ENCODE measurements at places on chromosomes 1 and 21.

GRCh38 chr1:53860967-53861411 is 22.9 kb upstream of the NDC1 start:
- peak; percentile 28 for DNase-seq

- no peak for DNase-seq
These were observed 2.4 kb upstream of the PROX1 start for GRCh38 chr1:213985209-213986019.

DNA sequence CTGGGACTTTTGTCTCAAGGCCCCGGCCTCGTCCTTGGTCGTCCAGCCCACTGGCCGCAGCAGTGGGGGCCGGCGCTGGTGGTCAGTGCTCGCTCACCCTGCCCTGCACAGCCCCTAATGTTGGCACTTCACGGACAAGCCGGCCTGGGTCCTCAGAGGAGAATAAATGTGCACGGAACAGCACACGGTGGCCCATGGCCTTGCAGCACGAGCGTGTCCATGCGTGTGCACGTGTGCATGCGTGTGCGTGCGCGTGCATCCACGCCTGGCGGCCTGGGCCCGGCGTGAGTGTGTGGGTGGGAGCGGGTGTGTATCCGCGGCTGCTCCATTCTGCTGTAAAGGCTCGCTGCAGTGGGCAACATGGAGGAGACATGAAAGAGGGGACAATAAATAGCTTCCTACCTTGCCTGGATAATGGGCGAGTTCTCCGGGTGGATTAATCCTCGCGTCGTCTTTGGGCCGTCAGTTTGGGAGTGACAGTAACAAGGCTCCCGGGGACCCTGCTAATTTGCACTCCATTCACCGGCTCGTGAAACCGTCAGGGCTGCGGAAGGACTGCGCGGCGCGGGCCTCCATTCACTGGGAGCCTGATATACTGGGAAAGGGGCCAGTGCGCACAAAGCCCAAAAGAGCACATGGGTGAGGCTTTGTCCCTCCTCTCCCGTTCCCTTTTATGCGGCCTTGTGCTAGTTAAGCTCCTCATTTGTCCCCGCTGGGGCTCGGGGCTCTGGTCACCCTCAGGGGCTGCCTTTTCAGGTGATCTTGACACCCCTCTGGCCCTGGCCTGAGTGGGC is 142.8 kb downstream of the PRDM16 start:
- DNase-seq = peak; percentile 58

- DNase-seq = peak; percentile 5
These were observed 33.7 kb downstream of the FBXO42 start for GRCh38 chr1:16318555-16318954.

- no peak for DNase-seq
These were observed 813 bp upstream of the SFT2D2 start for GRCh38 chr1:168224991-168225390.

GRCh38 chr1:160377585-160378206 is 10.8 kb downstream of the NHLH1 start:
- no peak for DNase-seq

GRCh38 chr1:29200906-29201594 is 19.4 kb upstream of the SRSF4 start:
- DNase-seq = no peak

GRCh38 chr1:185477638-185478580 is 160.9 kb upstream of the IVNS1ABP start:
- DNase-seq = no peak

- no peak for DNase-seq
These were observed 597.2 kb upstream of the ZP4 start for GRCh38 chr1:238487931-238488330.

DNA sequence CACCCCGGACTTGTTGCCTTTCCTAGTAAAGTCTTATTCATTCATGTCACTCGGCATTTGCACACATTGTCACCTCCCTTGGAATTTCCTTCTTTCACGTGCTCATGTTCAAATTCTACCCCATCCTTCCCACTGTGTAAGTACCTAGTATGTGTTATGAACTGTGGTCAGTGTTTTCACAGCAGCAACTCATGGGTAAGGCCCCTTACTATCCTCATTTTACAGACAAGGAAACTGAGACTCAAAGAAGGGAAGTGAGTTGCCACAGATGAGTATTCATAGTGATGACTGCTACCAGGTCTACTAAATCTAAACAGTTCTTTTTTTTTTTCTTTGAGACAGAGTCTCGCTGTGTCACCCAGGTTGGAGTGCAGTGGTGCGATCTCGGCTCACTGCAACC is 10.5 kb downstream of the CITED4 start:
- no peak for DNase-seq

- no peak for DNase-seq
These were observed 207.2 kb downstream of the PTGER3 start for GRCh38 chr1:70840260-70840953.

GRCh38 chr1:205604059-205604458 is 27.8 kb downstream of the ELK4 start:
- DNase-seq = no peak

GRCh38 chr1:39178541-39179431 is 25.7 kb upstream of the MACF1 start:
- DNase-seq = no peak

DNA sequence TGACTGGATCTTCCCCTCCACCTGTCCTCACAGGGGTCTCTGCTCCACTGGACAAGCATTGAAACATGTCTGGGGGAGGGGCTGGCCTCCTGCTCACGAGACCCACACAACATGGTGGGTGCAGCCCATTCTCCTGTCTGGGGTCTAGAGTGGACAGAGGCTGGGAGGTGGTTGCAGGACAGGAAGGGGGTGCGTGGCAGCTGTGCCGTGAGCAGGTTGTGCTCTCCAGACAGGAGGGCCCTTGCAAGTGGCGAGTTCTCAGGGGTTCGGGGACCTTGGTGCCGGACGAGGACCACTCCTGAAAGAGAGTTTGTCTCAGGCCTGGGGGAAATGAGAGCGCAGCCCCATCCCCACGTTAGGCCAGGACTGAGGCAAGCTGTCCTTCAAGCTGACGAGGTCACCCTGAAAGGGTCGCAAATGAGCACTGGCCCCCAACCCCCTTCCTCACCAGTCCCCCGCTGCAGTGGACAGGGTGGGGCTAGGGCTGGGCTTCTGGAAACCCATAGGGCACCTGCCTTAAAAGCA is 21.2 kb upstream of the TTC34 start:
- DNase-seq = no peak

GRCh38 chr1:61487801-61488200 is 237.1 kb downstream of the TM2D1 start:
- DNase-seq = no peak

- DNase-seq = peak; percentile 29
These were observed 352.4 kb downstream of the USP25 start for GRCh38 chr21:16082038-16082816.

DNA sequence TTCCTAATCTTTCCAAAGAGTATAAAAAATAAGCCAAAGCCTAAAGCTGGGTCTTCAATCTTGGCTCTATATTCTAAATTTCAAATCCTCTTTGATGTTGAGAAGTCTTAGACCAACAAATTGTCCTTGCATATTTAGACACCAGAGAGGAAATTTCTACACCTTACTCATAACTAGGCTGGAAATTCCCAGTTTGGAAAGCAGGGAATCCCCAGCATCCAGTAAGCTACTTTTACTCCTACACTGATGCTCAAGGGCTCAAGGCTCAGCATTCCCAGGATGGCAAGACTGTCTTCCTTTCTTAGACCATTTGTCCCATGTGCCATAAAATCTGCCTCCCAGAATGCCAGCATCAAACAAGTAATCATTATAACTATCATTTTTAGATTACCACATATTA is 28.3 kb downstream of the PRDX6 start:
- no peak for DNase-seq

- DNase-seq = no peak
These were observed 557.2 kb downstream of the MATN1 start for GRCh38 chr1:30166174-30166573.

- DNase-seq = no peak
These were observed 124.8 kb downstream of the PRDM16 start for GRCh38 chr1:3193811-3194210.

GRCh38 chr1:43806183-43806582 is 98.8 kb downstream of the ST3GAL3 start:
- DNase-seq = no peak

- no peak for DNase-seq
These were observed 69.8 kb downstream of the KCNT2 start for GRCh38 chr1:196538473-196538872.

DNA sequence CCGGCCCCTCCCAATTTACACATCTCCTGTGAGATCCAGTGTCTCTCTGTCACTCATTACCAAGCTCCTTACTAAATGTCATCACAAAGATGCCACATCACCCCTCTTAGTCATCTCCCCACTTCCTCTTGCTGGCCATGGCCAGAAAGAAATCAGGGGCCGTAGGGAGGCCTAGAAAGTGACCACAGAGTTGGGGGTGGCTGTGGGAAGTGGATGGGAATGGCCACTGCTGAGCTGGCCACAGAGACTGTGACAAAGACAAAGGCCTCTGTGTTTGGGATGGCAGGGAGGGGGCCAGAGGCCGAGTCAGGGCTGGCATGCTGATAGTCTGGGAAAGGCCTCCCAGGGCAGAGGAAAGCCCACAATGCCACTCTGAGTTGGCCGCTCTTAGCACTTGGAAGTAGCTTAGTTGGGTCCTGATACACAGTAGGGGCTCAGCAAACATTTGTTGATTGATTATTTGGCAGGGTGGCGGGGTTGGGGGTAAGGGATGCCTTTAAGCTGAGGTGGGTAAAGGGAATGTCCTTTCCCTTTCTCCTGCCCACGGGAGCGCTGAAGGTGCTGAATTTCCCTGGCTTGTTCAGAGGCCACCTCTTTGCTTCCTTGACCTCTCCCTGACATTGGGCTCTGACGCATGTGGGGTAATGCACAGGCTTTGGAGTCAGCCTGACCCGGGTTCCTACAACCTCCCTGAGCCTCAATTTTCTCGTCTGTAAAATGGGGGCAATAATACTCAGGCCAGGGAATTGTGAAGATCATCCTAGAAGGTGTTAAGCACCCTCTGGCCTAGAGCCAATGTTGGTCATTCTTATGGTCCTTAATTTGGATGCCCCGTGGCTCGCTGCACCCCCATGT is 13.2 kb downstream of the NAV1 start:
- peak; percentile 95 for DNase-seq

GRCh38 chr1:208111646-208112190 is 132.5 kb downstream of the PLXNA2 start:
- no peak for DNase-seq

DNA sequence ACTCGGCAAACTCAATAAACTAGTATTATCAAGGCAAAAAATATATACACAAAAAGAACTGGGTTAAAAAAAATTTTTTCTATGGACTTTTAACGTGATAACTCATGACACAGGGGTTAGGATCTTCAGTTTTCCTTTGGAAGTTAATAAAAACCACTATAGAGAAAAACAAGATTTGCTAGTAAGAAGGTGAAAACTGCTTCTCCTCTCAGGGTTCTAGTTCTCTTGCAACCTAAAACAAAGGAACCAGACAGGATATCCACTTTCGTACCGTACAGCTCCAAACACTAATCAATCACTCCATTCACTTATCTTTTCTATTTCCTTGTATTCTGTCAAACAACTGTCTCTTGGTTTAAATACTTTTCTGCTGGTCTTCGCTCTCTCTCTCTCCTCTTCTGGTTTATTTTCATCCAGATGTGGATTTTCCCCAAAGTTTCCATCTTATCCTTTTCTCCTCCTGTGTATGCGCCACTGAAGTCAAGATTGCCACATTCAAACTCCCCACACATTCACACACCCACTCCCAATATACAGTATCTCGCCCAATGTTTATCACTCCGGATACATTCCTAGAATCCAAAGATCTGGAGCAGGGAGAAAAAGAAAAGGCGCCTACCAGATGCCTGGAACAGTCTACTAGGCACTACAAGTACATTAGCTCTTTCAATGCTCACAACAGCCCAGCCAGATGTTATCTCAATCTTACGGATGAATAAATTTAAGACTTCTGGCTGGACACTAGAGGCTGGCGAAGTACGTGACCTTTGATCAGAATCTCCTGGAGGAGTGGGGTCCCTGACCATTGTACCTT is 775 bp upstream of the PRPF38B start:
- no peak for DNase-seq

DNA sequence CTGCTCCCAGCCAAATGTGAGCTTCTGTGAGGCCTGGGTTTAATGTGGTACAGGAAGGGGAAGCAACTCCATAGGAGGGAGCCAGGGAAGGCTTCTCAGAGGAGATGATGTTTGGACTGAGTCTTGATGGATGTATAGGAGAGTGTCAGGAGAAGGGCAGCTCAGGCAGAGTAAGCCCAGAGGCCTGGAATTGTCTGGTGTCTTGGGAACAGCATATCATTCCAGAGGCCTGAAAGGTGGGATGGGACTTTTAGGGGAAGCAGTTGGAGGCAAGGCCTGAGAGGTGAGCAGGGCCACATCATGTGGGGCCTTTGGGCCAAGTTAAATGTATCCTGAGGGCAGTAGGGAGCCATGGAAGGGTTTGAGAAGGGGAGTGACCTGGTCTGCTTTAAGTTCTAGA is 148.6 kb upstream of the WNT4 start:
- DNase-seq = no peak

DNA sequence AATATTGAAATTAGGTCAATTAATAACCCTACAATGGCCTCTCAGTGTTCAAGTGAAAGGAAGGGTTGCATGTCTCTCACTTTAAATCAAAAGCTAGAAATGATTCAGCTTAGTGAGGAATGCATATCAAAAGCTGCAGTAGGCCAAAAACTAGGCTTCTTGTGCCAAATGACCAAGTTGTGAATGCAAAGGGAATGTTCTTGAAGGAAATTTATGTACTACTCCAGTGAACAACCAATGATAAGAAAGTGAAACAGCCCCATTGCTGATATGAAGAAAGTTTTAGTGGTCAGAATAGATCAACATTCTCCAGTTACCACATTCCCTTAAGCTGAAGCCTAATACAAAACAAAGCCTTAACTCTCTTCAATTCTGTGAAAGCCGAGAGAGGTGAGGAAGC is 10.0 kb downstream of the MAEL start:
- DNase-seq = no peak

- no peak for DNase-seq
These were observed 90.6 kb upstream of the CACNA1E start for GRCh38 chr1:181392613-181393220.

DNA sequence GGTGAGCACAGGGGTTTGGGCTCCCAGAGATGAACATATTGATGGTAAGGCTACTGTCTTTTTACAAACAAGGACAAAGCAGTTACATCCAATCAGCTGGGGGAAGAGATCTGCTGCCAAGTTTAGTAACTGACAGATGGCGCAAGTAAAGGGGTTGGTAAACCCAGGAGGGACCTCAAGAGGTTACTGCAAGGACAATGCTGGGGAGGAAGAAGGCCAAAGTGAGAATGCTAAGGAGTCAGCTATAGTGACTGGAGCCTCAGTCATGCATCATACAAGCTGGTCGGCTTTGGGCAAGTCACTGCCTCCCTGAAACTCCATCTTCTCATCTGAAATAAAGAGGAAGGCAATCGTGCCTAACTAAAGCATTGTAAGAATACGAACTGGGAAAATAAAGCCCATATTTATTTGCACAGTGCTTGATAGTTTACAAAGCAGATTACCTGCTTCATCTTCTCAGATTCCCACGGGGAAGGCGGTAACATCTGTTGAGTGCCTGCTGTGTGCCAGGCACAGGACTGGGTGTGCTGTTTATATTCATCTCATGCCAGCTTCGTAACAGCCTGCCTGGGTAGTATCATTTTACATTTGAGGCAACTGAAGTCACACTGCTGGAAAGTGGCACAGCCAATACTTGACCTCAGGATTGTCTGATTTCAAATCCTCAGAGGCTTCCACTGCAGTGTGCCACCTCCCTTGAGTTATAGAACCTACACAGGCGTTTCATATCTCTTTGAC is 114.8 kb downstream of the BEND5 start:
- DNase-seq = no peak

- no peak for DNase-seq
These were observed 1332.2 kb upstream of the PRMT6 start for GRCh38 chr1:105724286-105724685.

Measured in putamen (tissue), 1 donor.